ENCODE measurements at places on chromosomes 7 and 10.

- DNase-seq, result no peak
Observed at GRCh38 chr7:28292834-28293526, 112.4 kb upstream of the JAZF1 start.

GRCh38 chr7:32591938-32592337, 96.6 kb downstream of the AVL9 start:
- DNase-seq, result no peak

GRCh38 chr7:141145630-141145982, 71.7 kb downstream of the TMEM178B start:
- DNase-seq, result no peak

DNA sequence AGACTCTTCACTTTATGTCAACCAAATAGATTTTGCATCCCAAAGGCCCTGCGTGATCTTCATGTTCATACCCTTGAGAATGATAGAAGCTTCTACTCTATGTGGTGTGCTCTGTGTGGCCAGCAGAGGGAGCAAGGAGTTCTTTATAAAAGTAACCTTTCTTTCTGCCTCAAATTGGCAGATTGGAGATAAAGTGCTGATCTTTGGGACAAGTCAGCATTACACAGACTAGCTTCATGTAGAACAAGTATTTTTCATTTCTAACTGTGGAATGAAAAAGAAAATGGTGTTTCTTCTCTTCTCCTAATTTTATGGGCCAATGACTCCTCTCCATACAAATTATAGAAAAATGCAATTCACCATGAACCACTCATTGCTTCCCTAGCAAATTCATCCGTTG, 1214.1 kb downstream of the SORCS1 start:
- DNase-seq, result peak; percentile 44

- no peak for DNase-seq
Observed at GRCh38 chr7:16940776-16941175, 59.0 kb upstream of the AGR3 start.
